H1 (cell line): ENCODE measurements at places on chromosomes 3 and 15.

GRCh38 chr15:50318697-50319096 lies 36.3 kb downstream of the GABPB1 start:
- DNase-seq = no peak

DNA sequence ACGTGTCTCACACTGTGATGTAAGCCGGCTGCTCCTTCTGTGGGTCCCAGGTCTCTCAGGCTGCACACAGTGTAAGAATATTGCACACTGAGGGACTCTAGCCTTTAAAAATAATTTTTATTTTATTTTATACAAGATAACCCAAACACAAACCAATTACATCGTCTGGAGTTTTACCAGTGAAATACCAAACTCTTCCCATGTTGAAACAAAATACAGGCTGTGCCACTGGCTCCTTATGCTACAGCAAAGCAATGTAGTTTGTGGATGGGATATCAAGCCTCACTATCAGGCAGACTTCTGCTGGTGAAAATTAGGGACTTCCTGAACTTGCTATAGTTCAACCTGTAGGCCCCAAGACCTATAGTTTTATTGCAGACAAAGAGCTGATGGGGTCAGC lies 311.3 kb upstream of the SLCO3A1 start:
- no peak for DNase-seq

- no peak for DNase-seq
These were observed 28.3 kb downstream of the MKRN2 start for GRCh38 chr3:12585181-12585580.

GRCh38 chr15:86676002-86676401 lies 596.3 kb downstream of the AGBL1 start:
- no peak for DNase-seq

GRCh38 chr3:99023590-99024192 lies 122.2 kb upstream of the DCBLD2 start:
- DNase-seq = no peak

DNA sequence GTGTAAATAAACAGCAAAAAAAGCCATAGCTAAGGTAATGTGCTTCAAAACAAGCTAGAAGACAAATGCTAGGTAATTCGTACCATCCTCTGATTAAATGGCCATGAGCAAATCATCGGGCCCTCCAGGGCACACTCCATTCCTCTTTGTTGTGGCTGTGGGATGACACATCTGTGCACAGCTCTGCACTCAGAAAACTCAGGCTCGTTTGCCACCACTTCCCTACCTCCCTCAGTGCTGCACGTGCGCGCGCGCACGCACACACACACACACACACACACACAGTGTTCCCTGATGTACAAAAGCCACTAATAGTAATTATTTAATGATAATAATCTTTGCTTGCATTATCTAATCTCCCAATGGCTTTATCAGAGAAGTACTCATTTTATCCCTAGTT lies 336.6 kb downstream of the FEZF2 start:
- DNase-seq = no peak

- DNase-seq = no peak
These were observed 826.8 kb upstream of the CFAP20DC start for GRCh38 chr3:59876533-59877062.
